ENCODE measurements at places on chromosomes 3 and 15.

DNA sequence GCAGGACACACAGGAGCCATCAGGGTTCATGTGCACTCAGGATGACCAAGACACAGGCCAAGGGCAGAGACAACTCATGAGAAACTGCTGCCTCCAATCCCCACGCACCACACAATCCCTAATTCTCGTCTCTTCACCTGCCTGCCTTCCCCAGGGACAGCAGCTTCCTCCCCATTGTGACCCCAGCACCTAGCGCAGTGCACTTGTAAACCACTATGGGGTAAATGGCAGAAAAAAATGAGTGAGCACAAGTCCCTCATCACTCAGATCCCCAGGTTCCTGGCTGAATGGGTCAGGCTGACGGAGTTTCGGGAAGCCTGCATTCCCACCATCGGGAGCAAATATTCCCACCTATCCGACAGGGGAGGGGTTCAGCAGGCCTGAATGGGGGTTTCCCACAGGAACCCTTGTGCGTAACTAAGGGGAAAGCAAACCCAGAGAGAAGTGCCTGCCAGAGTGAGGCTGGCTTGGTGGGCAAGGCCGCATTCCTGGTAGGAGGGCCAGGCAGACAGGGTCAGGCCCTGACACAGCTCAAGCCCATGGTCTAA lies 18.8 kb downstream of the PLXNB1 start:
- no peak for DNase-seq

DNA sequence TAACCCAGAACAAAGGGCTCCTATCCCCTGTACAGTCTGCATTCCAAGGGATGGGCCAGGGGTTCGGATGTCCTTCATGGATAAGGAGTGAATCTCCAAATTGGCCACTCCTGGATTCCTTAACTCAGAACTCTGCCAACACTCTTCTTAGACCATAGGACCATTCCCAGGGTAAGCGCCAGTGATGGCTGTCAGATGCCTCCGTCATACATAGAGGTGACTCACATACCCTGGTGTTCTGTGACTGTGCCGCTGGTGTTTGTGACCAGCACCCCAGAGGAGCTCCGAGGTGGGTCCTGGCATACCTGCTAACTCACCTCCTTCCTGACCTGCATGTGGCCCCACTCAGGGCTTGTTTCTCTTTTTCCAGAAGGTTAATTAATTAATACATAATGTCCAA lies 134.7 kb downstream of the KLF13 start:
- DNase-seq = no peak

- no peak for DNase-seq
Measured at GRCh38 chr3:88767746-88768145, 339.7 kb upstream of the EPHA3 start.

DNA sequence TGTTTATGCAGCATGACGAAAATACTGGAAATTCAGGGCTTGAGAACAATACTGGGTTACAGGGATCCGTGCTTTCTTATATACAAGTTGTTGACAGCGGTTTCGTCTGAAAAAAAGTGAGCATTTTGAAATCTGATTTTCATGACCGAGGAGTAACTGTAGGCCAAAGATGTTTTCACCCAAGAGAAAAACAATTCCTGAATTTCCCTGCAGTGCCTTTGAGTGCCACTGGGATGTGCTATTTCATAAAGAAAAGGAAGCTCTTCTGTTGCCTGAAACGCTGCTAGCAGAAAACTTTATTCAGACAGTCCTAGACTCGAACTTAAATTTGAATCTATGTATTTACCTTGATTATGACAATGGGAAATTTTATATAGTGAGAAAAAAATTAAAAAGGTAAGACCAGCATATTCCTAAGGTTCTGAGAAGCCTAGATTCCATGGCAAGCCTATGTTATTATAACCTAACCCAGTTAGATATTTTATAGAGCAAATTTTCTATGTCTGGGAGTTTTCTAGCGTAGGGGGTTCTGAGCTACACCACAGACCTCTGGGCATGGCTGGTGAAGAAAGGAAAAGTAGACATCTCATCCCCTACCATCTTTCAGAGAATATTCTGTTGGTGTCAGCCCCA lies 30.2 kb downstream of the KCNAB1 start:
- peak; percentile 60 for DNase-seq

- no peak for DNase-seq
Measured at GRCh38 chr3:146130881-146131371, 30.1 kb downstream of the PLOD2 start.

DNA sequence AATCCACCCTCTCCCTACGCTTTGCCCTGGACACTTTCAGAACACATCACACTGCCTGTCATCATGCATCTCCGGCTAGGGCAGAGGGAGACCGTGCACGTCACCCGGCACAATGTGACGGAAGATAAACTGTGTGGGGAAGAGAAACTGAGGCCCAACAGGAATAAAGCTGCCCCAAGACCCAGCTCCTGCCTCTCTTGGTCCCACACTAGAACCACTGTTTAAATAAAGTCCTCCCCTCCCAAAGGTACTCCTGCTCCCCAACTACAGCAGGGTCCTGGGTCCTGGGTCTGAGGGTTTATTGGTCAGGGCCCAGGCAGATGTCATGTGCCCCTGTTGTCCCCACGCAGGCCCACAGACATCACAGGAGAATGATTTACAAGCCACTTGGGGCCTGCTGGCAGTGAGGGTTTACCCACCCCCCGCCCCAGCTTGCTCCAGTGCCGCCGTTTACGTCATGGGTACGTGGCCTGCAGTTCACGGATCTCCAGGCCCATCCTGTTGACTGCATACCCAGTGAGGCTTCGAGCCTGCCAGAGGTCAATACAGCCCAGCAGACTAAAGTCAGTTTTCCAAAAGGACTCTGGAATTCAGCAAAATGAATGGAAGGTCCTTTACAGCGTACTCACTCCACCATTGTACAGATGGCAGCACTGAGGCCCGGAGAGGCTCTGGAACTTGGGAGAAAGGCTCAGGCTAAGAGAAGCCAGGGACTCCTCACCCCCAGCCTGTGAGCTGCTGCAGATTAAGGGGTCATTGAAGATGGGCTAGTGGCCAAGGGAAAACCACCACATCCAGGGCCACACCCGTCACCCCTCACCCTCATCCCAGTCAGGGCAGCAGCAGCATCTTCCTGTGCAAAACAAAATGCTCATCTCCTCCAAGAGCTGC lies 23.2 kb downstream of the ALS2CL start:
- no peak for DNase-seq

- DNase-seq = no peak
Measured at GRCh38 chr3:67524046-67524445, 130.4 kb downstream of the SUCLG2 start.

- DNase-seq = no peak
Measured at GRCh38 chr3:142962520-142963233, 797 bp downstream of the PAQR9 start.

DNA sequence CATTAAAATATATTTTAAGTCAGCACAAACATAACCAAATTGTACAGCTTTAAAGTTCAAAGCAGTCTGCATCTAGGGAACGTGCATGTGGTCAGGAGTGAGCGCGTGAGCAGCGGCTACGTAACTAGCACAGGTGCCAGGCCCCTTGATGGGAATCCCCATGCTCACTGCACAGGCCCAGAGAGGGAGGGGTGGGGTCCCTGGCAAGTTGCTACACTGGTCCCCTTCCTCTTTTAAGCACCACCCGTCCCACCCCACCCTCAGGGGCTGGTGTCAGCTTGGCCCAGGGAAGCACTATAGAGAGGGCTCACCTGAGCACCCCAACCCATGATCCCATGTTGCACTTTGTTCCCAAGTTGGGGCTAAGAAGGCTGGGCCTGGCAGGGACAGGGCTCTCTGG lies 835 bp upstream of the GMPPB start:
- DNase-seq = peak; percentile 36

DNA sequence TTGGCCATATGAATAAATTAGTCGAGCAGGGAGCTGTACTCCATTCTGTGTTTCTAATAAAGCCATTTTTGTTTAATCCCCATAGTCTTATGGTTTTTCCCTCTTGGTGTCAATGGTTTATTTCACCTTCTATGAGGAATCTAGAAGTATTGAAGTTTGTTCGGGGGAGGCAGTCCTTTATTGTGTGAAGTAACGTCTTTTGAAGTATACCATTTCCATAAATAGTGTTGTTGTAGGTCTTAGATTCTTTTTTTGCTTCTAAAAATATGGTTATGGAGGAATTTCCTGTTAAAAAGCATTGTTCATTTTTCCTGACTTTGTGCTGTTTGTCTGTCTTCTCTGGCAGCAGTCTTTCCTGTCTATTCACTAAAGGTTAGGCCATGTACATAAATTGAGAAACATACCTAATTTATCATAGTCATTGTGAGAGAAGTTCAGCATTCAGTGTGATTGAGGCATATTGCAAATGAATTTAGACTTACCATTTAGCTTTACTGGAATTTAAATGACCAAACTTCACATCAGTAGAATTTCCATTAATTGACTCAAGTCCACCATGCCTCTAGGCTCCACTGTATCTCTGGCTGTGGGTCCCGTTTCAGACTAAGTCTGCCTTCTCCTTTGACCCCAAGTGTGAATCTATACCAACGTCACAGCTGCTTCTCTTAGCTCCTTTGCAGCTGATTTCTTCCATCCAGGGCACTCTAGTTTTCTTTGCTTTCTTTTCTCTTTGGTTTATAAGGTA lies 37.3 kb downstream of the YEATS2 start:
- DNase-seq = no peak

DNA sequence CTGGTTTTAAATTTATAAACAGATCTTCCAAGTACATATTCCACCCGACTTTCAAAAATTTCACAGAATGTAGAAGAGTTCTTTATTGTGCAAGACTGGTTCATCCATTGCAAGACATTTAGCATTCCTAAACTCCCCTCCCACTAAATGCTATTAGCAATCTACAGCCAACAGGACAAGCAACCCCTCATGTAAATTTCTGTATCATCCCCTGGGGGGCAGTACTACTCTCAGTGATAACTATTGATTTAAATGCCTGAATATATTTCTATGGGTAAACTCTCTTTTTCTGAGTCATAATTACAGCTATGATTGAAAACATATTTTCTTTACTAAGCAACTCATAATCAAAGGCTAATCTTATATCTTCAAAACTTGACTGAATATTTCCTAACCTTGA lies 10.7 kb upstream of the SLC15A2 start:
- DNase-seq = peak; percentile 39

- DNase-seq = no peak
Measured at GRCh38 chr3:72069543-72069942, 284.6 kb upstream of the PROK2 start.

DNA sequence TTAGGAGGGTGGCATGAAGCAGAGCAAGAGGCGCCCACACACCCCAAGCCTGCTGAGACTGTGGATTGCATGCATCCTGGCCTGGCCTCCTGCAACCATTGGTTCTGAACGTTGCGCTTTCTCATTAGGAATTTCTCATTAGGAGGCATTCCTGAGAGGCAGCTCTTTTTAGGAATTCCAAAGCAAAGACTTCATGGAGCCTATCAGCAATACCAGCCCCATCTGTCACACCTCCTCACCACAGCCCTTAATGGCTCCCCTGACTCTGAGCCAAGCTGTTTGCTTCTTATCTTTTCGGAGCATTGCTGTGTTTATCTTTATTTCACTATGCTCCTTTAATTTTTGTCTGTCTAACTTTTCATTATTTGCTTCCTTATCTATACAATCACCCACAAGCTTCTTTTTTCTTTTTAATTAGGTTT lies 226.9 kb downstream of the CACNA2D3 start:
- peak; percentile 20 for DNase-seq

DNA sequence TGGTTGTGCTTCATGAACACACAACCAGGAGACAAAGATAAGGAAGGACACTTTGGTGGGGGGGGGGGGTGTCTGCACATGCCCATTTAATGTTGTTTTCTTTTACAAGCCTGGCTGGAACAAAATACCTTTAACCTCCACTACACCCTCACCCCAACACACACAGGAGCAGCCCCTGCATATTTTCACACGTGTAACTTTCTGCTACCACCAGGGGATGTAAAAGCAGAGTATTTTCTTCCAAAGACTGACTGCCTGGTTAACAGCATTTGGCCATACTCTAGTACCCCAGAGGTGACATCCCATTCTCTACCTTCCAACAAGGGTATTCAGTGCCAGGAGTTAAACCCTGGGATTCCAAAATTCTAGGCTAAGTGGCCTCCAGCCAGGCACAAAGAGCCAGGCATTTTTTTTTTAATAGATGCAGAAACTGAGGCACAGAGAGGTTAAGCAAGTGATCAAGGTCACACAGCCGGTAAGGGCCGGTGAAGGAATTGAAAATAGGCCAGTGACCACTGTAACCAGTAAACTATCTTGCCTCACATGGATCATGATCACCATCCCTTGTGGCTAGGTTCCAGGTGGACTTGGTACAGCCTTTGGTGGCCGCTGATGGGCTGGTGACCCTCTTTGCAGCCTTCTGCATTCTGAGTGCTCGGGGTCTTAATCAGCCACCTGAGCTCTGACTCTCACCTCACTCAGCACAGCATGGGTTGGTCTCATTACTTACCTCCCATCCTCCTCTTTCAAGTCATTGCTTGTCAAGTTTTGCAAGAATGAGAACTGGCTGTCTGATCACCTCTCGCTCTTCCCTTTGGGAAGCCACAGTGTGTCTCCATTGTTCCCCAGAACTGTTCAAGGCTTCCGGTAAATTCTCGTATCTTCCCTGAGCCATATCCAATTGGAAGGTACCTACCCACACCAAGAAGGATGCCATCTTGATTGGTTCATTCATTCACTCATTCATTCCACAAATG lies 20.4 kb downstream of the MAGI1 start:
- DNase-seq = no peak

DNA sequence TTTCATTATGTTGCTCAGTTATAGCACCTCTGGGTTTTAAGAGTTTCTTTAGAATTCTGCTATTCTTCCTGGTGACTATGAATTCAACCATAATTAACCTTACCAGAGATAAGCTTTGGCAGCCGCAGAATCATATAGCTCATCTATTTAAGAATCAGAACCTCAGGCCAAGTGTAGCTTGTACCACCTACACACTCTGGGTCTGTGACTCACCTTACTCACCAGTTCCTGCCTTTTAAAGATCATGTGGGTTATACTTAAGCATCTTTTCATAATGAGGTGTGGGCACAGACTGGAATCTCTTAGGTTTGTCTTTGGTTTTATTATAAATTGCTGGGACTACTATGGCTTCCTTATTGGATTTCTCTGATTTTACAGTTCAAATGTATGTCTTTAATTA lies 21.9 kb downstream of the CDV3 start:
- no peak for DNase-seq

GRCh38 chr3:172179680-172180399 lies 140.5 kb downstream of the FNDC3B start:
- DNase-seq = no peak

DNA sequence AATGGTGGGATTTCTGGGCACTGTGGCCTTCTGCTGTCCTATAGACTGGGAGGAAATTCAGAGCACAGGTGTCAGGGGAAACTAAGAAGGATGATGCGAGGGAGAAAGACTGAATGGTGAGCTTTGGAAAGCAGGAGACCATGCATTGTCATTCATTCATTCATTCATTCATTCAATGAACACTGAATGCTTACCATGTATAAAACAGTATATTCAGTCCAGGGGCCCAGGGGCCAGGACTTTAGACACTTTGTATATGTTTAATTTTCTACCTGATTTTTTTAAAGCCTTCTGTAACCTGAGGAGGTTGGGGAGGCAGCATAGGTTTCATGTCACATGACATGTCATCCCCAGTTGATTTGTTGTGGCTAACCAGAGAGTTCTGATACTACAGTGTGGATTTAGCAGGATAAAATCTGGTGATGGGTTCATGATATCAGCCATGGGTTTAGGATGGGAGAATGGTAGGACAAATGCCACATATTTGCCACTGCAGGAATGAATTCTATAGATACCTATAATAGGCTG lies 57.7 kb upstream of the ATG7 start:
- DNase-seq = no peak

Data from hematopoietic multipotent progenitor cell (in vitro differentiated cells).